ENCODE measurements at places on chromosomes 1 and 21.

DNA sequence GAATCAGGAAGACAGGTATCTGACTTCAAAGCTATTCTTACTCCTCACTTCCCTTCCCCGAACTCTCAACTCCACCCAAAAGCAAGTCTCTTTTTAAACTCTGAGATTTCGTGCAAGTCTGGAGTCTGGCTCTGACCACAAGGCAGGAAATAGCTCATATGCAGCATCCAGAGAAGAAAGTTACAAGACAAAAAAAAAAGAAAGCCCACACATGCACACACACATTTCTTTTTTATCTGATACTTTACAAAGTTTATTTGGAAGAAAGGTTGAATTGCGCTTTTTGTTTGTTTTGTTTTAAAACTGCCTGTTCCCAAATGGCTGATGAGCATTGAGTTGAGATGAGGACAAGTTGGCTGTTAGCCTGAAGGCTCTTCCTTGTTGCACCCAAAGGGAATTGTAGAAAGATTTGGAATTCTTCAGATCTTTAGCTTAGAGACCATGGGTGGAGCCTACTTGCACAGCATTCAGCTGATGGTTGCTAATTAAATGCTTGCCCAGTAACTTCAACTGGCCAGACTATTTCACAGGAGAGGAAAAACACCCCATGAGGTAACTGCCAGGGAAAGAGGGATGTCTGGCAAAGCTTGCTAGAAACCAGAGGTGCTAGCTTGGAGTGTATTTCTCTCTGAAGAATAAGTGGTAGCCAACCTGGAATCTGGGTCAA is 490.3 kb downstream of the TTLL7 start:
- peak; percentile 57 for DNase-seq

DNA sequence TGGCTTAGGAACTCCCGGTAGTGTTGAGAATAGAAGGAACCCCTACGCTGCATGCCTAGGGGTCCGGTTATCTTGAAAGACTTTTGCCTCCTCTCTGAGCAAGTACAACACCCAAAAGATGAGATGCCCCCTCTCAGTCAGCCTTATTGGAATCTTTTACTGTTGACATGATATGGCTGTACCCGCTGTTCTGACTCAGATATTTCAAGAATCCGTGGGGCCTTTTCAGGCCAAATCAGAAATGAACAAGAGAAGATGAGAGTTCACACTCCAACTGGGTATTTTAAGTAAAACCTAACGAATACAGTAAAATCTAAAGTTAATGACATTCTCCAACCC is 164.2 kb downstream of the PPIAL4G start:
- no peak for DNase-seq

DNA sequence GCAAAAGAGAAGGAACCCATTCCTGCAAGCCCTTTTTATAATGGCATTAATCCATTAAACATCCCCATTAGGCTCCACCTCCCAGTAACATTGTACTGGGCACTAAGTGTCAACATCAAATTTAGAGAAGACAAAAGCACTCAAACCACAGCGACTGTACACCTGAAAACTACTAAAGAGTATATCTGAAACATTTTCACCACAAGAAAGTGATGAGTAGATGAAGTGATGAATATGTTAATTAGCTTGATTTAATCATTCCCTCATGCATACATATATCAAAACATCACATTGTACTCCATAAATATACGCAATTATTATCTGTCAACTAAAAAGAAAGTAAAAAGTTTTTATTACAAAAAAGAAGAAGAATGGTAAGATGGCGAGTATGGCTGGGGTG is 26.4 kb downstream of the ACP6 start:
- no peak for DNase-seq

- DNase-seq = no peak
Measured at GRCh38 chr1:165958306-165958705, 130.9 kb downstream of the UCK2 start.

DNA sequence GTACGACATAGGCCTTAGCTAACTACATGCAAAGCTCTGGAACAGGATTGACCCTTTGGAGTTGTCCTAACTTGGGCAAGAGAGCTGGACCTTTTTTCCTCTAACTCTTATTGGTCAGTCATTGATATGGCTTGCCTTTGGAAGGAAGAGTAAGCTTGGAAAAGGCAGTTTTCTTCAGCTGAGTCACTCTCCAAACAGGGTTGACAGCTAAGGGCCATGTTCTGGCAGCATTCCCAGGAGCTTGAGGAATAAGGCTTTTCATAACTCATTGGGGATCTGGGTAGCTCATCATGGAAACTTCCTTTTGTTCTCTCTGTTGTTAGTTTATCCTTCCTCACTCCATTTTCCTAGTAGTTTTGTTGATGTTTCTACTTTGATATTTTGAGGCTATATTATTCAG is 14.5 kb upstream of the ERRFI1 start:
- no peak for DNase-seq

GRCh38 chr1:210124736-210125135 is 107.9 kb upstream of the SERTAD4 start:
- no peak for DNase-seq

- no peak for DNase-seq
Measured at GRCh38 chr1:46544561-46545240, 6.7 kb downstream of the KNCN start.

DNA sequence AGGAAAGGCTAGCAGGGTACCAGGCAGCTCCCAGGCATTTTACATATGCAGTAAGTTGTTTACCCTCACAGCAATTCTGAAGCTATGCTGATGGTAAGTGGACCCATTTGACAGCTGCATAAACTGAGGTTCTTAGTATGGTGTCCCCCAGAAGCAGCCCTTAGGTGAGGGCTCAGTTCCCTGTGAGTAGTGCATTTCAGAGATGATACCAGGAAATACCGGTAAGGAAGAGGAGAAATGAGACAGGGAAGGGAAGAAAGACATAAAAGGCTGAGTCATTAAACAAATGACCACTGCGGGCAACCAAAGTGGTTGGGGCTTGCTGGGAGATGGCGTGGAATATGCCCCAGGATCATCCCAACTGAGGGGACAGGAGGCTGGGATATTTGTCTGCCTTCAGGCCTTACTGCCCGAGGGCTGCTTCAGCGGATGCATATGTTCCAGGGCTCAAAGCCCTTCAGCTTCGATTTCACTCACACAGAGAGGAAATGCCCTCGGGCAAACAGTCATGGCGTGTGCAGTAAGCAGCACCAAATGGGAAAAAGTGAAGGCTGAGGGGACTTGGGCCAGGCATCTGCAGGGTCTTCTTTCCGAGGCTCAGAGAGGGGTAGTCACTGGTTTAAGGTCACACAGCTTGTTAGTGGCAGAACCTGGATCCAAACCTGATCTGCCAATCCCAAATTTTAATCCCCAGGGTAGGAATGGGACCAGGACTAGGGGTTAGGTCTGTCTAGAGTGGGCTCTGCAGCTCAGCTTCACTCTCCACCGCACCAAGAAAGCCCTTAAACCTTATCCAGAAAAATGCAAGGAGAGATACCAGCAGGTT is 133.7 kb upstream of the RUNX3 start:
- DNase-seq = no peak

- peak; percentile 25 for DNase-seq
Measured at GRCh38 chr21:25573409-25574206, 33.7 kb downstream of the MRPL39 start.

GRCh38 chr1:113876176-113876575 is 4.7 kb upstream of the PTPN22 start:
- DNase-seq = no peak

DNA sequence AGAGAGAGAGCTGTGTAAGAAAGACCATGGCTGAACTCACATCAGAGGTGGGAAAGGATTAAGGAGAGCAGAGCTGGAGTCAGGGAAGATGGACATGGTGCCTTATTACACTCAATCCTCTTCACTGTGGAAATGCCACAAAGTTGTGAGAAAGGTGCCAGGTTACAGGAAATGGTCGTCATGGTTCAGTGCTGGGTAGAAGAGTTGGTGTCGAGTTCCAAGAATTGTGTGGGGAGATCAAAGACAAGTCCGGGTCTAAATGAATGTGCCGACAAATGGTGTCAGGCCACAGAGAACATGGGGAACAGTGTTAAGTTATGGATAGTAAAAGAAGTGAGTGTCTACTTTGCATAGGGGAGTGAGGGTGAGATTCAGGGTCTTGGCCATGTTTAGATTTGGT is 40.9 kb downstream of the LAMC2 start:
- no peak for DNase-seq

GRCh38 chr1:1025730-1026129 is 5.8 kb downstream of the AGRN start:
- DNase-seq = no peak

DNA sequence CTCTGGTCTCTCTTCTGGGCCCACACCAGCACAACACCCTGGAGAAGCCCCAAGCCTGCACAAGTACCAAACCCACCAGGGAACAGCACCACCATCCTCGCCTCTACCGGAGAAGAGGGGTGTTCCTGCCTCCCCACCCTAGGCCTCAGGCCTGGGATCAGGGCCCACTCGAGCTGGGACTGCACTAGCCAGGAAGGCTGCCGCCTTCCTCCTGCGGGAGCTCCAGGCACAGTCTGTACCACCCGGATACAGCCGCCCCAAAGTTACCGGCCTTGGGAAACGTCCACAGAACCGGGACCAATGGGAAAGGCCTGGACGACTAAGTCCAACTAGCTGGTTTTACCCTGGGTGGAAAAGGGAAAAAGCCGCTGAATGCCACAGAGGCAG is 3.4 kb downstream of the TAL1 start:
- no peak for DNase-seq

GRCh38 chr1:49526672-49527071 is 497.1 kb downstream of the AGBL4 start:
- no peak for DNase-seq

DNA sequence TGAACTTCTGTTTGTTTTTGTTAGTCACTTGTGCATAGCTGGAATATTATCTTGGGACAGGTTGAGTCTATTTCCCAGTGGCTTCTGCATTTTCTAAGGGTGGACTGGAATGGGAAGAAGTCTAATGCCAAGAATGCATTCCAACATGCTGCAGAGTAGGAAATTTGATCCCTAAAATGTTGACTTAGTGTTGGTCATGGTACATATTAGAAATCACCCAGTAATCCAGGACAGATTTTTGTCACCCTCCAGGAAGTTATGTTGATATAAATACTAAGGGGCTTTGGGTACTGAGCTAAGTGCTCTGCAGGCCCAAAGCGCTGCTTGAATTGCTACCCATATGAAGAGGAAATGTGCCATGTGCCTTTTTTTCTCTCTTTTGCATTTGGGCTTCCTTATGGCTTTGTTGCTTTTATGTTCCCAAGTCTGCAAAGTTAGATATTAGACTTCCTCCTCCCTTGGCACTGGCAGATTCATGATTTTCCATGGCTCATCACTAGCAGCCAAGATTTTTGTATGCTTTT is 10.0 kb downstream of the ARID1A start:
- DNase-seq = no peak

- DNase-seq = no peak
Measured at GRCh38 chr1:222335586-222335985, 212.3 kb downstream of the HHIPL2 start.

DNA sequence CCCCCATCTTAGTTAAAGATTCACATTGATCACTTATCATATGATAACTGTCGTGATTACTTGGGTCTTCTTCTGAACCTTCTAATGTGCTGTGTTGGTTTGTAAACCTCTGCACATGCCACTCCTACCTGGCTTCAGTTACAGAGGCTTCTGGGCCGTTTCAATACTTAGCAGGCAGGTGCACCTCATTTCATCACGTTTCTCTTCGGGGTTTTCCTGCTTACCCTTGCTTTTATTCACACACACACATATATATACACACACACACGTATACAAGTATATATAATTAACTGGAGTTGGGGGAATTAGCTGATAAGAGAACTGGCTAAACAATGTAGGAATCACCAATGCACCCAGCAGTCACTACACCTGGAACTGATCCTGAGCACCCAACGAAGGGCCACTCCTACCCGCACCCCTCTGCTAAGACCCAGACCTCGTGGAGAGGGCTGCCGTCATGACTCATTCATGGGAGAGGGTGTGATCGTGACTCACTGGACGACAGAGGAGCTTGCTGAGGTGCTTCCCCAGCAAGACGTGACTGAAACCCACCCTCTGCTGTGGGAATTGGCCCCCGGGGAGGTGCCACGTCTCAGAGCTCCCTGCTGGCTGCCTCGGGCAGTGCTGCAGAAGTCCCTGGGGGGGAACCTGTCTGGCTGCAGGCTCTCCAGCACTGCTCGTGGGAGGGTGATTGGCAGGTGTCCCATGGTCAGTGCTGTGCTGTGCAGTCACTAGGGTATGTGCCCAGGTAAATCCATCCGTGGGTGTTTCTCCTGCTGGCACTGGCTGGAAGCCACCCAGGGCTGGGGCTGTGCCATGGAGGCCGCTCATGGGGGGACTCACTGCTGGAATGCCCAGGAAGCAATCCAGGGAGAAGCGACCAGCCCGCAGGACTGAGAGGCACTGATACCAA is 166.6 kb downstream of the DYRK1A start:
- DNase-seq = no peak

- DNase-seq = no peak
Measured at GRCh38 chr1:150408800-150409199, 44.9 kb downstream of the RPRD2 start.

DNA sequence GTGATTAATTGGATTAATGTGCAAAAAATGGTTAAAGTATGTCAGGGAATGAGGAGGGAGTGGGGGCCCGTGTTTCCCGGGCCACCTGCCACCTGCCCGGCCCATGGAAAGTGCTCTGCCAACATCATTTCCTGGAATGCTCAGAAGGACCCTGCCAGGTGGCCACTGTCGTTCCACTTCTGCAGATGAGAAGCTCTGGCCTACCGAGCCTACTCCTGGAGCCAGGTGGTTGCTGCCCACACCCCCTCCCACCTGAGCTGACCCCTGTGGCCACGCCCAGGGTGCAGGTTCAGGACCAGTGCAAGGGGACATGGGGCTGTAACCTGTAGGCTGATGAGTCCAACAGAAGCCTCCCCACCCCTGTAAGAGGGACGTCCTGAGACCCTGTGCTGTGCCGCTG is 99.7 kb downstream of the PRDM16 start:
- DNase-seq = no peak

DNA sequence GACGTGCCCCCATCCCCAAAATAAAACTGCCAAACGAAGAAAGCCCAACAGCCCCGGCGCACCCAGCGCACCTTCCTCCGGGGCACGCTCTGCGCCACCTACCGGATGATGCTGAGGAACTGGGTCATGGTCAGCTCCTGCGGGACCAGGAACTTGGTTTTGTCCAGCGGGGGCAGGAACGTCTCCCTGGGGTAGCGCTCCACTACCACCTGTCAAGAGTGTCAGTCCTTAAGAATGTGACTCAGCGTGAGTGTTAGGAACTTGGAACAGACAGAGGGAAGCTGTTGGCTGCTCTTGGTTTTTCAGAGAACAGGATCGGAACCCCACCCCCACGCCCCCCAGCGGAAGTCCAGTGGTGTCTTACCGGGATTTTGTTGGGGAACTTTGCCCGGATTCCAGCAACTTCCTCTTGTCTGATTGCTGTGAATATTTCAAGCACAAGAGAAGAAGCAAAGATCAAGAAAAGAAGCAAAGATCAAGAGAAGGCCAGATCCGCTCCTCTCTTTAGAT is 431 bp downstream of the MAP1LC3C start:
- DNase-seq = peak; percentile 34

Data from CD4-positive, alpha-beta T cell treated with Interleukin-15 for 1 hour (primary cell).